Stimulated activated CD8-positive, alpha-beta memory T cell treated with anti-CD3 and anti-CD28 coated beads, Interleukin-15, amount 100 ng/mL, for 24 hours (primary cell): ENCODE measurements at places on chromosomes 2 and 18.

DNA sequence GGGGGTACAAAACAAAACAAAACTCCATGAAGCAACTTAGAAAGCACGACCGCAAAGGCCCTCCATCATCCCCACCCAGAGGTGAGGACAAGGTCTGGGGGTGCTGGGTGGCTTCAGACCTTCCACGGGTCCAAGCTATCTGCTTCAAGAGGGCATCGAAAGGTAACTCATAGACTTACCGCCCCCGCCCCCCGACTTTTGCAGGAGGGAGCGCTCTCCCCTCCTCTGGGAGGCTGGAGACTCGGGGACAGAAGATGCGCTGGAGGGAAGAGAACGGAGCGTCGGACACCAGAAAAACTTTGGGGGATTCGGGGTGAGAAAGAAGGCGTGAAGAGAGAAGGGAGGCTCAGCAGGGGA is 300 bp upstream of the STON1 start:
- DNase-seq, result no peak

- no peak for DNase-seq
Observed at GRCh38 chr2:196242131-196242620, 70.8 kb upstream of the STK17B start.

GRCh38 chr2:80461505-80462197 is 157.1 kb upstream of the LRRTM1 start:
- DNase-seq, result no peak

- DNase-seq, result no peak
Observed at GRCh38 chr2:38033646-38034045, 42.3 kb downstream of the CYP1B1 start.

GRCh38 chr2:142603759-142604158 is 273.7 kb upstream of the KYNU start:
- DNase-seq, result no peak

DNA sequence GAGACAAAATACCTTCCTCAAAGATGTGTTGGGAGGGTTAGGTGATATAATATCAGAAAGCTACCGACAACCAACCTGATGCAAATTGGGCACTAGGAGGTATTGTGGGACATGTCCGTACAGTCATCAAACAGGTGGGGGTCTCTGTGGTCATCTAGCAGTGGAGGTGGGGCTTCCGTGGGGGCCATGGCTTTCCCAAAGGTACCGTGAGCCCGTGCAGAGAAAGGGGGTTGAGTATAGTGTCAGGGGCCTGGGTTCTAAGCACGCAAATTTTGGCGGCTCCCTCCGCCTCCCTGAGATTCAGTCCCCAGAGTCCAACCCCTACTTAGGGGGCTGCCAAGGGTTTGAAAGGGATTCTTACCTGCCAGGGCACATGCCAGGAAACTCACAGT is 32.6 kb downstream of the HJURP start:
- DNase-seq, result no peak

GRCh38 chr2:17520761-17521160 is 2.5 kb upstream of the RAD51AP2 start:
- DNase-seq, result no peak

DNA sequence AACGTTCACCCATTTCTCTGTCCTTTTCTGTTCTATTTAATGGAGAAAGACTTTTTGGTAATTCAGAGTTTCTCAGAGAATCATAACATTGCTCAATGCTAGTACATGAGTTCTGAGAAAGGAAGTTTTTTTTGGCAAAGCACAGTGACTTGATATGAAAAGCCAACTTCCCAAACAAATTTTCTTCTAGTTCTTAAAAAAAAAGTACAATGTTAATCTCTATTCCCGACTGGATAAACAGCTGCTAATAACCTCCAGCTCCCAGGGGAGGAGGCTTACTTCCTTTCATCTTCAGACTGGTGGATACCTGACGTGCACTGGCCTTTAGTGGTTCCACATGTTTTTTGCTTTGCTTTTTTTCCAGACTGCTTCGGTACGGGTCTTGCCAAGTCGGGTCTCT is 284.6 kb upstream of the CCDC68 start:
- no peak for DNase-seq

DNA sequence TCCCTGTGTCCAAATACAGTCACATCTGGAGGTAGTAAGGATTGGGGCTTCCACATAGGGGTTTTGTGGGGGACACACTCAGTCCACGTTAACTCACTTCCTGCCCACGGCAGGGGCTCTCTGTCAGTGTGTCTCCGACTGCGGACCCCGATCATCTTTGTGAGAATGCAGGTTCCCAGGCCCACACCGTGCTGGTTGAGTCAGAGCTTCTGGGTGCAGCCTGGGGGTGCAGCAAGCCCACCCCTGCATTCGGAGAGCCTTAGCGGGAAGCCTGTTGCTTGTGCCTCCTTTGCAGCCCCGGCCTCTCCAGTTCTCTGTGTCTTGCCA is 28.0 kb downstream of the HPCAL1 start:
- no peak for DNase-seq

DNA sequence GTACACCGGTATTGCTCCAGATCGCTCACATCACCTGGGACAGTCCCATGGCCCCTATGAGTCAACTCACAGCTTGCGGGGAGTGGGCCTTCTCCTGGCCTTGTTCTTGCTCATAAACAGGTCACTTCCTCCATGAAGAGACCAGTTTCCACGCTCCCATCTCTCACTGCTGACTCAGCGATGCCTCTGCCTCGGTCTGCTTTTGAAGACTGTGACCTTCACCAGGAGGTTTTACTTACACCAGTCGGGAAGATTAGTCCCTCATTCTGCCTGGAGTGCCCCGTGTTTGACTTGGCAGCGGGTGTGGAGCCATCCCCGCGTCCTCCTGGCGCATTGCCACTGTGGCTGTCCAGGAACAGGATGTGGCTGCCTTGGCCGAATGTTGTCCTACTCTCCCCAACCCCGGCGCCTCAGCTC is 159.8 kb downstream of the RHBDD1 start:
- DNase-seq, result no peak

DNA sequence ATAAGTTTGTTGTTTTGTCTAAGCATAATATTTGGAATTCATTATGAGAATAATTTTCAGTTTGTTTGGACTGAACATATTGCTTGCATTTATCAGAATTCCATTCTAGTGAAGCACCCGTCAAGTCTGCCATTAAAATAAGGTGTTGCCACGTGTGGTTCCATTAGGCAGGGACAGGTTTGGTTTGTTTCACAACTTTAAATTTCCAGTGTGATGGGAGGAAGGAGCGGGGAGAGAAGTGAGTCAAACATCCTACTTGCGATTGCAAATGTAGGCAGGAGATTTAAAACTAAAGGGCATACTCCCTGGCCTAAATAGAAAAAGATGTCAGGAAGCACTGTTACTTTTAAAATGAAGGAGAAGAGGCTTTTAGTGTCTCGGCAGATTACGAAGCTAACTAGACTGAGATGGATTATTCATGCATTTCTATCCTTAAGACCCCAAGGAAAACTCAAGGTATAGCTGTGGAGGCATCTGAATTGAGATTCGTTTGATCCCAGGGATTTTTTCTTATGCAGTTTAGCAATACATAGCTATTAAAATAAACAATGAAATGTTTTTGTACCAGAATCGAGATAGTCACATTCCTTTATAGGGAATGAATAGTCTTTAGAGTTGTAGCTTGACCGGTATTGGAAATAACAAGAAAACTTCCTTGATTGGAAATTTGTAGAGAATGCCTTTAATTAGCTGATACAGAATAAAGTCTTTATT is 19.8 kb downstream of the GRHL1 start:
- DNase-seq, result no peak

DNA sequence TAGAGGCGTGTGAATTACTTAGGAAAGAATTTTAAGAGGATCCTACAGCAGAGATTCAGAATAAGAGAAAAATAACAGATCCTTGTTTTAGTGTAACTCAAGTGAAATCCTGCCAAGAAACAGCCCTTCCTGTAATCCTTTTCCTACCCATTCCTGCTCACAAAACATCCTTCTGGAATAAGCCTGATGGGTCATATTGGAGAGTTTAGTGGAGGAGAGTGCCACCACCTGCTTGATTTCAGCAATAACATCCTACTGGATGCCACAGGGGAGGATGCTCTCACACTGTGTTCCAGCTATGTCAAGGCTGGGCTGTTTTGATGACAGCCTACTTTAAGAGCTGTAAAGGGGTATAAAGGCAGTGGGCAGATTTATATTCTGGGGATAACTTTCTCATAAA is 54.8 kb upstream of the CCDC178 start:
- no peak for DNase-seq

DNA sequence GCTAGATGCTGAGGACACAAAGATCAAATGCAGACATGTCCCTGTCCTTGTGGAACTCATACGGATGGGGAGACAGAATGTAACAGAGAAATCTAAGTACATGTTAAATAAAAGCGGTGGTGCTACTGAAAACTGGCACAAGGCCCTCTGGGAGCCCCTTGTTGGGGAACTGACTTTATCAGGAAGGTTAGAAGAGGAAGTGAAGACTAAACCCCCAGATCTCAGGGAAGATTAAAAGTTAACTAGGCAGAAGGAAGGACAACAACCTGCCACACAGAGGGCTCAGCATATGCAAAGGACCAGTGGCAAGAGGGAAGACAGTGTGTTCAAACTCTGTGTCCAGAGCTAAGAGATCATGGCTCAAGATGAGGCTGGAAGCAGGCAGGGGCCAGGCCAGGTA is 4.8 kb downstream of the CACNB4 start:
- DNase-seq, result no peak

GRCh38 chr2:172091761-172092566 is 6.7 kb downstream of the DLX1 start:
- no peak for DNase-seq

DNA sequence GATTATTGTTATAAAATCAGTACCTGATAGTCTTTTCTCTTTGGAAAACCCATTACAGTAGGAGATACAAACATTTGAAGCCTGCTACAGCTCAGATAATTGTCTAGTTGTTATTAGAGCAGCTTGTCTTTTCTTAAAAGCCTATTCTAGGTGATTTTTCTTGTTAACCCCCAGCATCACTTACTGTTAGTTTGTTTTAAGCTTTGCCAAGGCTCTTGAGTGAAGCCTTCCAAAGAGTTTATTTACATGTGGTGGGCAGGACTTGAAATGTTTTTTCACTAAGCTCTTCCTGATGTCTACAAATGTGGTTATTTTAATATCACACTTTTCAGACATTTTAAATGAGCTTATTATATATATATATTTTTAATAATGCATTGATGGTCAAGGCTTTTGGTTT is 791.3 kb downstream of the PLCL1 start:
- no peak for DNase-seq

DNA sequence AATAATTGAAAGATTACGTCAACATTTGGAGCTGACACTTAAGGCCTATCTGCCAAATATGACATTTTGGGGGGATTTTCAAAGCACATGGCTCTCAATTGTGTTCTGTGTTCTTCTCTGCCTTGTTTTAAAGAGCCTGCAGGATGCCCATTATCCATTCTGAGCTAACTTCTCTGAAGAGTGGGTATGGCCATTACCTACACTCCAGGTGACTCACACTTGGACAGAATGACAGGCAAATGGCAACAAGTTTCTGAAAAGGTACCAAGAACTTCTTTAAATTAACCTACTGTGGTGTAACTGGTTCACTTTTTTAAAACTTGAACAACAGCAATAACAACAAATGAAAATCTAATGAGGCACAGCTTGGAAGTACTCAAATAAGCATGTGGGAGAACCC is 834.9 kb upstream of the SLC39A10 start:
- no peak for DNase-seq

- DNase-seq, result no peak
Observed at GRCh38 chr2:7161501-7161900, 244.3 kb downstream of the RNF144A start.

DNA sequence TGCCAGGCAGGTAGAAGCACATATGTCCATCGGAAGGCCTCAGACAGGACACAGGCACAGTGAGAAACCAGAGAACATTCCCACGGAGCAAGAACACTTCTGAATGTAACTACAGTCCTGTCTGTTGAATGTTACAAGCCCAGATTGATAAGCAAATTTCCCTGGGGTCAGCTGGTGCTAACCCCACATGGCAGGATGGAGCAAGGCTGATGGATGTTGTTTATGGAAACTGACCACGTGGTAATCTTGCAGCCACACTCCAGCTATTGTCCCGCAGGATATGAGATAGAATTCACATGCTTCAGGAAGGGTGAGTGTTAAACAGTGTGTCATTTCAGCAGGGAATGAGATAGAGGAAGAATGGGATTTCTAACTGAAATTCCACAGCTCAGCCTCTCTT is 138.8 kb upstream of the COPS8 start:
- no peak for DNase-seq
